DND-41 (cell line): ENCODE measurements at places on chromosomes 6 and 20.

- no peaks in the 10 kb centered on the region for H3K4me1 ChIP-seq
- no peaks in the 10 kb centered on the region for H3K27me3 ChIP-seq
- no peak overlapping the region for H3K4me3 ChIP-seq
- no peak overlapping the region for H3K27ac ChIP-seq
- no peaks in the 10 kb centered on the region for H3K36me3 ChIP-seq
Measured at GRCh38 chr6:107655245-107655644, 165.3 kb downstream of the SOBP start.

DNA sequence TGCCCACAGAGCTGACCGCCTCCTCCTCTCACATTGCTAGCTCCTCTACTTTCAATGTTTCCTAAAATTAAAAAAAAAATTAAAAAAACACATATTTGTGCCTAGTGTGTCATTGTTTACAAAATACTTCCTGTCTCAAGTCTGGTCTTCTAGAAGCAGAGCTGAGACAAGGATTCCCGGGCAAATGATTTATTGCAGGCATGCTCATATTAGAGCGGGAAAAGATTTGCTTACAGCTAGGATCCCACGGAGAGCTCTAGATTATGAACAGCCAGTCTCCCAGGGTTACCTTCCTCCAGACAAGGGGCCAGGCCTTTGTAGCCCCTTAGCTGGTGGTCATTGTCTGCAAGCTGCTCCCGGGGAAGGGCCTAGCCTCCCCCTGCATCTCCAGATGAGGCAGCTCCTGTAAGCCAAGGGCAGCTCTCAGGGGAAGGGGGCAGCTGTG, 9.4 kb downstream of the PACSIN1 start:
- no peaks in the 10 kb centered on the region for H3K27me3 ChIP-seq
- H3K36me3 ChIP-seq: no peaks in the 10 kb centered on the region
- no peak overlapping the region for H3K4me3 ChIP-seq
- no peak overlapping the region for H3K27ac ChIP-seq

- peak; percentile 30 for DNase-seq
- no peaks in the 10 kb centered on the region for H3K36me3 ChIP-seq
- no peaks in the 10 kb centered on the region for H3K27me3 ChIP-seq
- H3K27ac ChIP-seq: no peak overlapping the region
- no peaks in the 10 kb centered on the region for H3K4me1 ChIP-seq
- H3K4me3 ChIP-seq: no peak overlapping the region
Measured at GRCh38 chr20:51318058-51318949, 224.2 kb downstream of the NFATC2 start.

DNA sequence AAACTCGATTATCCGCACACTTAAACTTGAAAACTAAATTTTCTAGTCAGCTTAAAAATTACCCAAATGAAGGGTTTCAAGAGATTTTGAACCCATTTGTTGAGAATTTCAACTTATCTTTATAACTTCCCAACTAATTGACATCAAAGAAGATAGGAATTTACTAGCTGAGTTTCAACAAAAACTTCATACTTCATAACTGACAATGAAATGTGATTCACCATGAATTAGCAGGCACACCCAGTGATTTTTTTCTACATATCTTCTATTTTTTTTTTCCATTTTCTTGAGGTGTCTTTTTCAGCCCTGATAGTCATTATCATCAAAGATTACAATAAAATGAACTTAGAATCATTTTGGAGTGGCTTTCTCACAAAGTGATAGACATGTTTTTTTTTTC, 26.7 kb downstream of the TNFAIP3 start:
- H3K4me3 ChIP-seq: no peak overlapping the region
- no peaks in the 10 kb centered on the region for H3K36me3 ChIP-seq
- DNase-seq: no peak
- no peaks in the 10 kb centered on the region for H3K27me3 ChIP-seq
- H3K4me1 ChIP-seq: no peaks in the 10 kb centered on the region

DNA sequence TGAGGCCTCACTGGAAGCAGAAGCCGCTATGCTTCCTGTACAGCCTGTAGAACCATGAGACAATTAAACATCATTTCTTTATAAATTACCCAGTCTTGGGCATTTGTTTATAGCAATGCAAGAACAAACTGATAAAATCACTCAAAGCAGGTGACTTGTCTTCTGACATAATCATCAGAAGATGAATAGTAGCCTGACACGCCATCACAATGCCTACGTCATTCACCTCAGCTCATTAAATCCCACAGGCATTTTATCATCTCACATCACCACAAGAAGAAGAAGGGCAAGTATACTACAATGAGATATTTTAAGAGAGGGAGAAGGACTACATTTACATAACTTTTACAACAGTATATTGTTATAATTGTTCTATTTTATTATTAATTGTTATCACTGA, 3.1 kb upstream of the CAP2 start:
- no peak for DNase-seq
- no peaks in the 10 kb centered on the region for H3K27me3 ChIP-seq
- no peak overlapping the region for H3K27ac ChIP-seq
- no peaks in the 10 kb centered on the region for H3K36me3 ChIP-seq
- no peak overlapping the region for H3K4me3 ChIP-seq
- H3K4me1 ChIP-seq: no peaks in the 10 kb centered on the region

GRCh38 chr6:134258849-134259306, 59.0 kb downstream of the SGK1 start:
- H3K27ac ChIP-seq: no peak overlapping the region
- DNase-seq: no peak
- H3K4me3 ChIP-seq: no peak overlapping the region
- H3K4me1 ChIP-seq: no peaks in the 10 kb centered on the region
- no peaks in the 10 kb centered on the region for H3K36me3 ChIP-seq

GRCh38 chr6:7052443-7053011, 55.2 kb upstream of the RREB1 start:
- no peaks in the 10 kb centered on the region for H3K36me3 ChIP-seq
- DNase-seq: peak; percentile 74
- 0 out of 2 replicates have a peak overlapping the region, but pooled peaks have one; percentile 41 for H3K27ac ChIP-seq
- peaks cover 26% of the 10 kb centered on the region for H3K4me1 ChIP-seq
- no peak overlapping the region; the same call in 1 of the 2 replicates for H3K4me3 ChIP-seq

- H3K27me3 ChIP-seq: no peaks in the 10 kb centered on the region
- no peaks in the 10 kb centered on the region for H3K4me1 ChIP-seq
- no peak overlapping the region for H3K4me3 ChIP-seq
- no peak overlapping the region for H3K27ac ChIP-seq
Measured at GRCh38 chr6:170210651-170211403, 80.1 kb downstream of the DLL1 start.

GRCh38 chr20:37406010-37406998, 60.4 kb downstream of the SRC start:
- H3K4me1 ChIP-seq: peaks cover 36% of the 10 kb centered on the region
- peak overlapping the region; percentile 67 for H3K27ac ChIP-seq
- H3K4me3 ChIP-seq: peak overlapping the region; percentile 23; the same call in 1 of the 2 replicates
- H3K27me3 ChIP-seq: no peaks in the 10 kb centered on the region

- H3K4me1 ChIP-seq: no peaks in the 10 kb centered on the region
- no peaks in the 10 kb centered on the region for H3K27me3 ChIP-seq
- no peak for DNase-seq
Measured at GRCh38 chr20:49032455-49032854, 13.7 kb upstream of the CSE1L start.

- no peaks in the 10 kb centered on the region for H3K27me3 ChIP-seq
- DNase-seq: no peak
- H3K27ac ChIP-seq: no peak overlapping the region
- H3K4me3 ChIP-seq: no peak overlapping the region
- H3K36me3 ChIP-seq: peaks cover 42% of the 10 kb centered on the region; the same call in 1 of the 2 replicates
- peaks cover 24% of the 10 kb centered on the region for H3K4me1 ChIP-seq
Measured at GRCh38 chr6:13678255-13678983, 33.2 kb downstream of the RANBP9 start.

DNA sequence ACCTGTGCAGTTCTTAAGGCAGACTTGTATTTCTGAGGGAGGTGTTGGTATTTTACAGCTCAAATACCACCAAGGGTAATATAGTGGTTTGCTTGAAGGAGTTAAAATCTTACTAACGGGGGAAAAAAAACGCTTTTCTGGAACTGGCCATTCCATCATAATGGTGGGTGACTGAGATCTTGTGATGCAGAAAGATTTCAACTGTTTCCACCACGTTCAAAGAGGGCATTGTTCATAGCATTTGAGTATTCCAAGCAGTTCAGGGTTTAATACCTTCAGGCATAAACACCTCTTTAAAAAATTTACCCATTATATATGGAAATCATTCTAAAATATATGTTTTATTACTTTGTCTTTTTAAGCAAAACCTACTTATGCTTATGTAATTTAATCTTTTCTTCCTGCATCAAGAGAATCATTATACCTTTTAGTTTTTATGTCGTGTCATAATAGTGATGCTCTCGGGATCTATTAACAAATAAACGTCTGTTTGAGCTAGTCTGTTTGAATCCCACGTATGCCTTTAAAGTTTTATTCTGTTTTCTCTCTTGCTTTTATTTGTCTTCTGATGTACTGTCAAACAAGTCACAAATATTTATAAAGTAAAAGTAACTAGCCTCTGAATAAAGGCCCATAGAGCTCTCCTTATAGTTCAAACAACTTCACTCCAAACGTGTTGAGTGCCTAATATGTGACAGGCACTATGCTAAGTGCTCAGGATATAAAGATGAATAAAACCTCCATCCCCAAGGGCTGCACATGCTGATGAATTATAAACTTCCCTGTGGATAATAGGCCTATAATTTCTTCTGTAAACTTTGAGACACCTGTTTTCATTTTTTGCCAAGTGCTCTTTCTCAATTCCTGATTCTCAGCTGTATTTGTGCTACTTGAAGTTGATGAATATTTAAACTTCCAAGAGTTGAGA, 298.8 kb upstream of the FERMT1 start:
- no peak overlapping the region for H3K4me3 ChIP-seq
- no peaks in the 10 kb centered on the region for H3K4me1 ChIP-seq
- H3K27me3 ChIP-seq: no peaks in the 10 kb centered on the region
- no peak overlapping the region for H3K27ac ChIP-seq
- DNase-seq: no peak

- no peak overlapping the region for H3K4me3 ChIP-seq
- peak overlapping the region; percentile 82 for H3K27ac ChIP-seq
- no peaks in the 10 kb centered on the region for H3K27me3 ChIP-seq
- DNase-seq: peak; percentile 54
- no peaks in the 10 kb centered on the region for H3K36me3 ChIP-seq
Measured at GRCh38 chr6:14664112-14664601, 546.6 kb downstream of the CD83 start.

DNA sequence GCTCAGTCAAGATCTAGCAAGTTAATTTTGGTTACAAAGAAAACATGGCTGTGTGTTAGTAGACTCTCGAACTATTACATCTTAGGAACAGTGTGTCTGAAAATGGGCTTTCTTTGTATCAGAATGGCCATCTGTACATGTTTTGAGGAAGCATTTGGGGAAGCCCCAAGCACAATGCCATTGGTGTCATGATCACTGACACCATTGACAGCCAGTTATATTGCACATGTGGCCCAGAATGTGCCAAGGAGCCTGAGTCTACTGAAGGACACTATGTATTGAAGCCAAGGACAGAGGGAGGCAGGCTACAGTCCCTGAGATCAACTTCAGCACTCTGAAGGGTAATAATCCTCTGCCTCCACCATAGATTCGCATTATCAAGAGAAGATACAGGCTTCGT, 12.6 kb upstream of the FAM50B start:
- no peak for DNase-seq
- no peaks in the 10 kb centered on the region for H3K36me3 ChIP-seq
- H3K27ac ChIP-seq: no peak overlapping the region
- no peak overlapping the region for H3K4me3 ChIP-seq

- no peaks in the 10 kb centered on the region for H3K36me3 ChIP-seq
- peaks cover 4% of the 10 kb centered on the region; the same call in 1 of the 2 replicates for H3K4me1 ChIP-seq
- H3K27ac ChIP-seq: no peak overlapping the region
- DNase-seq: no peak
Measured at GRCh38 chr6:22008248-22008836, 288.5 kb downstream of the PRL start.

DNA sequence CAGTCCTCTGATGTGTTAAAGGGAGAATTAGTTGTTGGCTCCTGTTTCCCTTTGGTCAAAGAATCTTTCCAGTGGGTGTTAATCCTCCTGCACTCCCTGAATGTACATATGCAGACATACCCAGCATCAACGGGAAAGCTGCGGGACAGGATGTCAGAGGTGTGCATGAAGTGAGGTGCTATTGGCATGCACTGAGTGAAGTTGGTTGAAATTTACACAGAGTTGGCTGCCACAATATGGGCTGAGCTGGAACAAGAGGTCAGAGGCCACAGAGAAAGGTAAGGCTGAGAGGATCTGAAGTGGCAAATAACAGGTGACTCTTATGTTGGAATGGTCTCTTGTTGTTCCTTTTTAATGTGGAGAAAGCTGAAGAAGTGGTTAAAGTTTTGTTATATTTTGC, 82.7 kb upstream of the AKIRIN2 start:
- H3K4me1 ChIP-seq: no peaks in the 10 kb centered on the region
- no peak for DNase-seq
- H3K27ac ChIP-seq: no peak overlapping the region
- H3K27me3 ChIP-seq: peaks cover 13% of the 10 kb centered on the region
- H3K36me3 ChIP-seq: no peaks in the 10 kb centered on the region

DNA sequence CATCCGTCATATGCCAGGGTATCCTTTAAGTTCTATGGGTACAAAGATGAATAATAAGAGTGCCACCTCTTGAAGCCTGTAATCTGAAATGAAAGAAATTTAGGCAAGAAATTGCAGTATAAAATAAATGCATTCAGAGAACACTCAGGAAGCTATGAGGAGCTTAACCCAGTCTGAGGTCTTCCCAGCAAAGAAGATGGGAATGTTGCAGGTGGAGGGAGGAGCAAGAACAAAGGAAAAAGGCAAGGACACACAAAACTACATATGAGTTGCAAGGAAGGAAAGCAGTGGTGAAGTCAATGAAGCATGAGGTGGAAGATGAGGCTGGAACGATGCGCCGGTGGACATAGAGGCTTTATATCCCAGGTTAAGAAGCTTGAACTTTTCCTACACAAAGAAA, 67.0 kb upstream of the DST start:
- no peak for DNase-seq
- no peaks in the 10 kb centered on the region for H3K36me3 ChIP-seq
- no peaks in the 10 kb centered on the region for H3K27me3 ChIP-seq
- no peaks in the 10 kb centered on the region for H3K4me1 ChIP-seq
- no peak overlapping the region for H3K4me3 ChIP-seq

DNA sequence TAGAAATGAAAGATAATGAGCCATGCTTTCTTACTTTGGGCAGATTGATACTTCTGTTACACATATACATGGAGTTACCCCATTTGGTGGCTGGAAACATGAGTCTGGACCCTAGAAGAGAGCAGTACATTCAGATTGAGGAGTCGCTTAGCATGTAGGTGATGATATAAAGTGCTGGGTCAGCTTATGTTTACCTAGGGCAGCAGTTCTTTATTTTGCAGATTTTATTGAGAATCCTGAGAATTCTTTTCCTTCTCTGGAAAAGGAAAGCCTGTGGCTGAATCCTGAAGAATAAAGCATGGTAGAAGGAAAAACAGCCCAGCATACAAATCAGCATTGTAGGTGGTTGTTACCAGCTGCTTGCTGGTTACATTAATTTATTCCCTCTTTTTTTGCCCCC, 91.2 kb downstream of the SMAP1 start:
- DNase-seq: no peak
- no peak overlapping the region for H3K27ac ChIP-seq
- H3K4me1 ChIP-seq: no peaks in the 10 kb centered on the region
- no peaks in the 10 kb centered on the region for H3K27me3 ChIP-seq

DNA sequence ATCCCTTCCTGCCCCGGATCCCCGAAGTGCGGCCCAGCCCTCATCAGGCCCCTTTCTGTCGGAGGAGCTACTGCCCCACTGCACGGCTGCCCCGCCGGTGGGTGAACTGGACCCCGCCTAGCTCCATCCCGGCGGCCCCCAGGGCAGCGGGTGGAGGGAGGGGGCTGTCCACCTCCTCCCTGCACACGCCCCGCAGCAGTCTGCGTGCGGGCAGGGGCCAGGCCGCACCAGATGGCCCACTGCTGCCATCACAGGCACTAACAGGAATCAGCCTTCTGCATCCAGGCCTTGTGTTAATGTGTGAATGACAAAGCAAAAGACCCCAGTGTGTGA, 54.9 kb upstream of the UNC93A start:
- H3K4me3 ChIP-seq: no peak overlapping the region
- no peaks in the 10 kb centered on the region for H3K36me3 ChIP-seq
- no peaks in the 10 kb centered on the region for H3K4me1 ChIP-seq
- H3K27me3 ChIP-seq: peaks cover 4% of the 10 kb centered on the region
- no peak overlapping the region for H3K27ac ChIP-seq
- no peak for DNase-seq
